ENCODE measurements at places on chromosomes 4 and X.

- DNase-seq, result no peak
Measured at GRCh38 chr4:14359991-14360390, 642.3 kb upstream of the CPEB2 start.

DNA sequence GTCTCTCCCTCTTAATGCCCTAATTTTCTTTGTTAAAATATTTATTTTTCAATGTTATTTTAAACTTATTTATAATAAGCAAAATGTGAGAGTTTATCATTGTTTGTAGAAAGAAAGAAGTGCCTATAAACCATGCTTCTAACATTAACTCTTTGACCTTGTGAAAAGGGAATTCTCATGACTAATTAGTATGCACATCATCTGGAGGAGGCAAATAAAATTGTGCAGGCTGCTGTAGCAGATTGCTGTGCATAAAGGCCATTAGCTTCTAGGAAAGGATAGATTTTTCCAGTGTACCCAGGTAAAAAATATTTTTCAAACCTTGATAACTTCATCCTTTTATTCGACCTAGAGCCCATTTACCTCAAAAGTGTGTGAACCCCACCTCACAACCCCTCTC lies 84.6 kb upstream of the GUCY1A1 start:
- no peak for DNase-seq

DNA sequence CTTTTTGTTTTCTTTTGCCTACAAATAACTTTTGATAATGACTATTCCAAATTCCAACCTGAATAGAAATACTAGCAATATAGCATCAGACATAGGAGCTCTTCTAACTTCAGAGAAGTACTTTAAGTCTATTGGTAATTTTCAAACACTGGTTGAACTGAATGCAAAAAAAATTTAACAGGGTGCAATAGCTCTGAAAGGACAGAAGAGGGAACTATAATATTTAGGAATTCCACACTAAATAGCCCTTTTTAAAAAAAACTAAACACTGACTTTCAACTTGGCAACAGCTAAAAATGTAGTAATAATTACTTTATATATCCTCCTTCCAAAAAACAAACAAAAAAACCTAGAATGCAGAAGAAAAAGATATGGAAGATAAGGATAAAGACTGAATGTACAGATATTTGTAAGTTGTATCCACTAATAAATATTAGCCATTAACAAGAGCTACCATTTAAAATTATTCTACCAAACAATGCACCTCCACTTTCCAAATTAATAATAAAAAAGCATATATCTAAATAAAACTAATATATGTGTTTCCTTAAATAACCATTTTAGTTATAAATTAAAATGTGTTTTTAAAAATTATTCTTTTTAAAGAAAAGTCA lies 81.4 kb downstream of the FBXW7 start:
- no peak for DNase-seq

GRCh38 chrX:148282504-148282903 lies 217.9 kb upstream of the AFF2 start:
- DNase-seq, result no peak

- no peak for DNase-seq
Measured at GRCh38 chrX:11244636-11245035, 48.6 kb upstream of the AMELX start.

DNA sequence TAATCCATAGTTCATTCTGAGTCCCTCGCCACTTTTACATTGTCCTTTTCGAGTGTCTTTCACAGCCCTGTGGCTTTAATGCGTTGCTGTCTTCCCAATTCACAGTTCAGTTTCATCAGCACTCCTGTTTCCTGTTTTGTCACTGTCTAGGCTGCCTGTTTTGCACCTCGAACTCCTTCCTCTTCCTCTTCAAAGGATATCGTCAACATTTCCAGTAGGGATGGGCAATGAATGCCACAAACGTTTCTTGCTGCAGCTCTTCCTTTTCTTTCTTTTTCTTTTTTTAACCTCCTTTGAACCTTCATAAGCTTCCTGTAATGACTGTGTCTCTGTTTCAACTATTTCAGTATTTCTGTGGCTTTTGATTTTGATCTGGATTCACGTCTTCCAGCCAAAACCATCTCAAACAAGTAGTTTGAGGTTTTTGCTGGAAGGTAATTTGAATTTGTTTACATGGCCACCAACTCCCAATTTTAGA lies 105.4 kb downstream of the ANXA3 start:
- no peak for DNase-seq

Data from retinal pigment epithelial cell (primary cell).